SK-N-SH treated with all-trans-retinoic acid at 6 μM for 48 hours (cell line): ENCODE measurements at places on chromosomes 1 and 21.
A peak's percentile ranks its signal among the peaks of the same experiment; 100 is the strongest.

GRCh38 chr1:58620259-58620658 lies 43.2 kb upstream of the TACSTD2 start:
- no peak for ATAC-seq

GRCh38 chr1:153845158-153845557 lies 70.0 kb downstream of the SLC27A3 start:
- ATAC-seq, result no peak

DNA sequence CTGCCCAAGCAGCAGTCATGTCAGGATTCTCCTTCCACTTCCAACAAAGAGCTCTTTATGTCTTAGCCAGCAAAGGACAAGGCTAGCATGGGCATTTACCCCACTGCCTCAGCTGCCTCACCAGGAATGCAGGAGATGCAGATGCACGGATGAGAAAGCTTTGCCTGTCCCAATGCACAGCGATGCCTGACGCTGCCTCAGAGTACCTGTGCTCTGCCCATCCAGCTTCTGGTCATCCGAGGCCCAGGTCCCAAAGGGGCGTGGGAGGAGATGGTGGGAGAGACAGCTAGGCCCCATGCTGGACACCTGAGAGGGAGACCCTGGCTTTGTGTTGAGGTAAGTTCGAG lies 59.0 kb downstream of the IRF2BP2 start:
- ATAC-seq, result no peak

- peak; percentile 56 for ATAC-seq
Observed at GRCh38 chr1:39574646-39575045, 1.9 kb downstream of the PABPC4 start.

- peak; percentile 55; the same call in 2 of the 3 replicates for ATAC-seq
Observed at GRCh38 chr1:21139601-21140000, 37.1 kb downstream of the EIF4G3 start.

DNA sequence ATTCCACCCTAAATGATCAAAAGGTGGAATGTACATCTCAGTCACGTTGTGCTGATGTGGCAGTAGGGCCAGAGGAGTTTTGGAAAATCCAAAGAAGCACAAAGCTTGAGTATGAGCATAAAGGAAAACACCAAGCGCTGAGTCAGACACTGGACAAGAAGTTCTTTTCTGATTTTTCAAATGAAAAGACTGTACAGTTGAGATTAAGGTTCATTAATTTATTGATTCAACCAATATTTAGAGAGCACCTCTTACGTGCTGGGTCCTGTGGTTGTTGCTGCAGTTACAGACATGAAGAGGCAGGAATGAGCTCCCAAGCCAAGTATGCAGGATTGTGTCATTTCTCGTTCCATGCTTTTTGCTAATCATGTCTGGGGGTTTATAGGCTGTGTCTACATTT lies 28.9 kb upstream of the APP start:
- no peak for ATAC-seq

- ATAC-seq, result peak; percentile 35; the same call in 1 of the 3 replicates
Observed at GRCh38 chr1:68521286-68521685, 24.4 kb upstream of the DEPDC1 start.

- ATAC-seq, result no peak
Observed at GRCh38 chr1:240056350-240056749, 35.3 kb upstream of the FMN2 start.

- ATAC-seq, result peak; percentile 58
Observed at GRCh38 chr1:156436141-156437036, 64.2 kb downstream of the MEF2D start.

- ATAC-seq, result no peak
Observed at GRCh38 chr1:193927550-193927949, 741.1 kb upstream of the B3GALT2 start.

GRCh38 chr1:22645931-22646330 lies 2.5 kb downstream of the C1QC start:
- no peak for ATAC-seq

- ATAC-seq, result peak; percentile 5; the same call in 2 of the 3 replicates
Observed at GRCh38 chr1:3618531-3618880, 6.3 kb upstream of the TPRG1L start.

DNA sequence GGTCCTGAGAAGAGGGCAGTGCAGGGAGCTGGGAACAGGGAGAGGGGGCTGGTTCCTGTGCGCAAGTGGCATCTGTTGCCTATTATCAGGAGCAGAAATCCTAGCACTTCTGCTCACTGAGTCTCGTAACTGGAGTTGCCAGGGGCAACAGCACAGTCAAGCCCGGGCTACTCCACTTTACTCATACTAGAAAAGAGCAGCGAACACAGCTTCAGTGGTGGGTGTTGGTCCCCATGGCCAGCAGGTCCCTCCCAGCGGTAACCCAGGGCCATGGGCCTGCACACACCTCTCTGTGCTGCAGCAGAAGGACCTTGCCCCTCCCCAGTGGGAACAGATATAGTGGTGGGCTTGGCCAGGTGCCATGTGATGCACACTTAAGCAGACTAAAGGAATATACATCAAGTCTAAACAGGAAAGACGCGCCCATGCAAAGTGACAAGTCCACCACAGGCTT lies 8.5 kb downstream of the PYCR2 start:
- ATAC-seq, result peak; percentile 77

DNA sequence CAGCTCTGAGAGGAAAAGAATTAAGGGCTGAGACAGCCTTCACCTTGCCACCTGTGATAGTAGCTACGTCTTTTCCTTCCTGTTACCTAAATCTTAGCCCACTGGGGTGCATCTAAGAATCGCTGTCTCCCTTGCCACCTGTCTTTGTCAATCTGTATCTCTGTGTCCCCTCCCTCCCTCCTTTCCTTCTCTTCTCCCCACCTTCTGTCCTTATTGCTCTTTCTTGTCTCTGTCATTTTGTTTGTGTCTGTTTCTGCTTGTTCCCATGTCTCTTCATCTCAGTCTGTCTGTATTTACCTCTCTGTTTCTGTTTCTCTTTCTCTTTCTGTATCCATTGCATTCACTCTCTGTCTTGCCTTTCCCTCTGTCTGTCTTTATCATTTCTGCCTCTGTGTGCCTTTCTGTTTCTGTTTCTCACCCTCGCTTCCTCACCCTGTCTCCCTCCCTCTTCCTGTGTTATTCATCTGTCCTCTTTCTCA lies 30.2 kb downstream of the SLC22A15 start:
- no peak for ATAC-seq

GRCh38 chr1:105793536-105794146 lies 1262.8 kb upstream of the PRMT6 start:
- no peak for ATAC-seq

- ATAC-seq, result no peak
Observed at GRCh38 chr1:194081444-194081843, 895.0 kb upstream of the B3GALT2 start.

GRCh38 chr1:29496701-29497100 lies 260.4 kb downstream of the PTPRU start:
- no peak for ATAC-seq

GRCh38 chr1:103941086-103941485 lies 191.4 kb downstream of the AMY1C start:
- no peak for ATAC-seq

DNA sequence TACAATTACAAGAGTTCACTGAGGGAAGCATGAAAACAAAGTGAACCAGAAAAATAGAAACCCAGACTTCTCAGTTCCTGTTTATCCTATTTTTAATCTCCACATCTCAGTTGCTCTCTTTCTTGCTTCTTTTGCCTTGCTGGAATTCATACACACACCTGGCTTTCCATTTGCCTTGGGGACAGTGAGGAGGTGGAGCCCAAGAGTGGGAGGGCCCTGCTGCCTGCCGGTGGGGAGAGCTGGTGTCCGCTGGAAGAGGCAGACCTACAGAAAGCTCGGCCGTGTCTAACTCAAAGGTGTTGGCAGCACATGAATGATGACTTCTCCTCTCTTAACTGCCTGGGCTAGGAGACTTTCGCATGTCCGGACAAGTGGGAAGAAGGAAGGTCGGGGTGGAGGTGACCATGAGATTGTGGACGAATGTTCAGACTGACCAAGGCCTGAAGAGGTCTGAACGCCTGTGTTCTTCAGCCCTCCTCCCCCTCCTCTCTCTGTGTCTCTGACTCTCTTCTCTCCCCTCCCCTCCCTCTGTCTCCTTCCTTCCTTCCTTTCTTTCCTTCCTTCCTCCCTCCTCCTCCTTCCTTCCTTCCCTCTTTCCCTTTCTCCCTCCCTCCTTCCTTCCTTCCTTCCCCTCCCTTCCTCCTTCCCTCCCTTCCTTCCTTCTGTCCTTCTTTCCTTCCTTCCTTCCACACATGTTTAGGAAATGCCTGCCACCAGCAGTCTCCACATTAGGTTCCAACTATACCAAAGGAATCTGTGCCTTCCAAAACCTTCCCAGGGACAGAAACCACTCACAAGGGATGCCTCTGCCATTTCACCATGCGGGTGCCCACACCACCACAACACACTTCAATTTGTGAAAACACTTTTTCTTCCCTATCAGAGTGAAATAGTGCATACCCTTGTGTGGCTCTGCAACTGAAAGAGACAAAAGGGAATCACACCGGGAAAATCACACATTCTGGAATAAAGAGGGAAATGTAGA lies 157.3 kb upstream of the RUNX1 start:
- no peak for ATAC-seq

GRCh38 chr21:38821248-38821647 lies 15.5 kb downstream of the ETS2 start:
- no peak for ATAC-seq

GRCh38 chr1:36994294-36994693 lies 40.0 kb downstream of the GRIK3 start:
- no peak for ATAC-seq

- ATAC-seq, result no peak
Observed at GRCh38 chr21:33674226-33674625, 31.9 kb downstream of the ITSN1 start.

GRCh38 chr1:31348449-31348848 lies 24.4 kb downstream of the FABP3 start:
- ATAC-seq, result no peak

DNA sequence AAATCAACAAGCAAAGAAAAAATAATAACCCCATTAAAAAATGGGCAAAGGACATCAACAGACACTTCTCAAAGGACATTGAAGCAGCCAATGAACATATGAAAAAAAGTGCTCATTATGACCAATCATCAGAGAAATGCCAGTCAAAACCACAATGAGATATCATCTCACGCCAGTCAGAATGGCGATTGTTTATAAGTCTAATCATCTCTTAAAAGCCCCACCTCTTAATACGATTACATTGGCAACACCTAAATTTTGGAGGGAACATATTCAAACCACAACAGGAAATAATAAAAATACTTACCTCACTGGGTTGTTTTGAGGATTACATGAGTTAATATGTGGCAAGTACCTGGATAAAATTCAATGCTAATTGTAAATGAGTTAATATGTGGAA lies 57.1 kb upstream of the PLPPR4 start:
- no peak for ATAC-seq

- ATAC-seq, result no peak
Observed at GRCh38 chr21:43318841-43319781, 107.8 kb downstream of the SIK1 start.

- ATAC-seq, result no peak
Observed at GRCh38 chr1:236059011-236059410, 5.9 kb downstream of the NID1 start.

DNA sequence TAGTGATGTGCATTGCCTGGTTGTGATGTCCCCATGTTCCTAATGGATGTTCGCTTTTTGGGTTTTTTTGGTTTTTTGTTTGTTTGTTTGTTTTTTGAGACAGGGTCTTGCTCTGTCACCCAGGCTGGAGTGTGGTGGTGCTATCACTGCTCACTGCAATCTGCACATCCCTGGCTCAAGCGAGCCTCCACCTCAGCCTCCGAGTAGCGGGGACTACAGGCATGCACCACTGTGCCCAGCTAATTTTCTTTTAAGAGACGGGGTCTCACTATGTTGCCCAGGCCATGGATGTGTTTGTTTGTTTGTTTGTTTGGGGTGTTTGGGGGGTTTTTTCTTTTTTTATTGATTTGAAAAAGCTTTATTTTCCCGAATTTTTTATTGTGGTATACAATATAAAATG lies 2.1 kb downstream of the COL6A2 start:
- no peak for ATAC-seq

DNA sequence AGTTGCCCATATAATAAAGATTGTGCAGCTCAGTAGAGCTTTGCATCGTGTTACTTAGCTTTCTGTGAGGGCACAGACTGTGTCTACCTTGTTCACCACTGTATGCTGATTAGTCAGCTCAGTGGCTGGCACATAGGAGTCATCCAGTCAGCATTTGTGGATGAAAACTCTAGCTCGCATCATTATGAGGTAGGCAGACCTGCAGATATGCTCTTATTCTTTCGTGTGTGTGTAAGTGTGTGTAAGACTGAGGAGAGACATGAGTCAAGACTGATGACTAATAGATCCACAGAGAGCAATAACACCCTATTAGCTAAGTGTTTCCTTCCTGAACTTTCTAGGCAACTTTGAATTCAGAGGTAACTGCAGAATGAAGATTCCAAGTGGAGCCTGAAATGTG lies 17.1 kb downstream of the TTF2 start:
- peak; percentile 92 for ATAC-seq

- peak; percentile 25 for ATAC-seq
Observed at GRCh38 chr1:203625628-203626019, 1.0 kb upstream of the ATP2B4 start.

DNA sequence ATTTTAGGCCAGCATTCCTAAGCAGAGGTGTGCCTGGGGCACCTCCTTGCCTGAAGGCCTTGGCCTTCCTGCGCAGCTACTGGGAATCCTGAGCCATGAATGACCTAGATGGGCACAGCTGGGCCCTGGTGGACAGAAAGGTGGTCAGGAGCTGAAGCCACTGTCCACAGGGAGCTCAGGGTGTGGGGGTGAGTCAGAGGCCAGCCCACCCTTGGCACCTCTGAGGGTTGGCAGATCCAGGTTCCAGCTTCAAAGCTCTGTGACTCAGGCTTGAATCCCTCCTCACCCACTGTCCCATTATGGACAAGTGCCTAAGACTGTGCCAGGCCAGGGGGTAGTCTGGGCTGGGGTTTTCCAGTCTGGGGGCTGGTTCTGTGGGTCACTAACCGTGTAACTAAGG lies 6.4 kb upstream of the EDN2 start:
- ATAC-seq, result no peak

DNA sequence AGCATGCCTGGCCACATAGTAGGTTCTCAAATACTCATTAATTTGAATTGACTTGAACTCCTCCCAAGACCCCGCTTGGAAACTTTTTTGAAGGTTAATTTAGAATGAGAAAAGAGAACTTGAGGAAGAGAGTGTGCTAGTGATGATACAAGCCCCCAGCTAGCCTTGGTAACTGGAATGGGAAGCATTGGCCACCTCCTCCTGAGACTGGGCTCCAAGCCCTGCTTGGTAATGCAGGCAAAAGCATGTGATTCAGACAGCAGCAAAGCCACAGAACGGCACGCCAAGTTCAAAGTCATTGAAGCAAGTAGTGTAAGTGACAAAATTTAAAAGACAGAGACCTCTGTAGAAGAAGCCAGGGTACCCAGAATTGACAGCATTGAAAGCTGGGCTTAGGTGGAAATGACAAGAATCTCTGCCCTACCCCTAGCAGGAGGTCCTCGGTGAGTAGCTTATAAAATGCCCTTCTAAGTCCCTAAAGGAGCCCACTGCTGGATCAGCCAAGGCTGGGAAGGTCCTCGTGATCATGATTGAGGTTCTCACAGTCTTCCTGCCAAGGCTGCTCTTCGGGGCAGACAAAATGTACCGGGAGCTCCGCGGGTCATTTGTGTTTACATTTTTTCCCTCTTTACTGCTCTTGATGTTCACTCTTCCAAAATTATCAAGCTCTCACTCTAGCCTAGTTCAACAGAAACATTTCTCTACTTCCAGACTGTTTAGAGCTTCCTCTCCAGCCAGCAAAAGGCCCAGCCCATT lies 99.4 kb downstream of the TSEN15 start:
- no peak for ATAC-seq
